GM12878 (cell line): ENCODE measurements at places on chromosomes 4 and X. TPM values are rescaled to one million over a fixed set of nuclear protein-coding genes. Genes with fewer than 3 reads are reported as not detected.

Gene MUC7
- polyA plus RNA-seq, result not detected in 2 replicates

Gene DCAF12L2
- not detected in 2 replicates for polyA plus RNA-seq

Gene GABRE
- not detected in 2 replicates for polyA plus RNA-seq

Gene PI4K2B
- polyA plus RNA-seq, result 47.6 and 50.0 TPM in 2 replicates

Gene ZFP92
- not detected in 2 replicates for polyA plus RNA-seq

Gene ADH1C
- 0.23 TPM in 1 of 2 replicates, not detected in the other for polyA plus RNA-seq

Gene STS
- 1.6 and 3.4 TPM in 2 replicates for polyA plus RNA-seq

Gene CFP
- polyA plus RNA-seq, result 2.9 and 3.4 TPM in 2 replicates

Gene IL9R
- 4.1 and 4.7 TPM in 2 replicates for polyA plus RNA-seq

Gene MRPS18C
- polyA plus RNA-seq, result 256 and 271 TPM in 2 replicates

Gene TCEAL8
- polyA plus RNA-seq, result 57.7 and 62.3 TPM in 2 replicates

Gene PLXNB3
- polyA plus RNA-seq, result 0.06 and 0.25 TPM in 2 replicates

- DNase-seq, result no peak
Observed at GRCh38 chr4:92091335-92091734, 212.4 kb upstream of the GRID2 start.

DNA sequence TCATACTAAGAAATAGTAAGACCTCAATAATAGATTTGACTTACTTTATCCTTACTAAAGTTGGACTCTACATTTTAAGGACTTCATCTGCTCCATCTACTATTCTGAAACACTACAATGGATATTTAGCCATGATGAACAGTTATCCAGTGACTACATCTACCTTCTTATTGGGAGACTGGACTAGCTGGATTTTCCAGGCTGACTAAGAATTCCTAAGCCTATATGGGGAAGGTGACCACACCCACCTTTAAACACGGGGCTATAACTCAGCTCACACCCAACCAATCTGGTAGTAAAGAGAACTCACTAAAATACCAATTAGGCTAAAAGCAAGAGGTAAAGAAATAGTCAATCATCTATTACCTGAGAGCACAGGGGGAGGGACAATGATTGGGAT is 1438.4 kb downstream of the TECRL start:
- no peak for DNase-seq

DNA sequence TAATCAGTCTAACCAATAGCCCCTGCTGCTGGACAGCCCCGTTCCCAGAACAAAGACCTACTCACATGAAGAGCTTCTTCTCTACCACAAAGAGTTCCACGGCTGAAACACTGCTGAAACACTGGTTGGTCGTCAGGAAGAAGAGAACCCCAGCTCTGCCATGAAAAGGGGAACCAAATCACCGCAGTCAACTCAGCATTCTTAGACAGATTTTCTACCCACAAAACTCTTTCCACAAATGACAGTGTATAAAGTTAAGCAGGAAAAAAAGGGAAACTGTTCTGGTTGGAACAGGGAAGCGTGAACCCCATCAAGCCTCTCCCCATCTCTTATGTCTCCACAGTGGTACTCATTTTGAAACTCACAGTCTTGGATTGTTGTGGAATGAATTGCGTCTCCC is 57.3 kb downstream of the ABCG2 start:
- peak; percentile 4 for DNase-seq

DNA sequence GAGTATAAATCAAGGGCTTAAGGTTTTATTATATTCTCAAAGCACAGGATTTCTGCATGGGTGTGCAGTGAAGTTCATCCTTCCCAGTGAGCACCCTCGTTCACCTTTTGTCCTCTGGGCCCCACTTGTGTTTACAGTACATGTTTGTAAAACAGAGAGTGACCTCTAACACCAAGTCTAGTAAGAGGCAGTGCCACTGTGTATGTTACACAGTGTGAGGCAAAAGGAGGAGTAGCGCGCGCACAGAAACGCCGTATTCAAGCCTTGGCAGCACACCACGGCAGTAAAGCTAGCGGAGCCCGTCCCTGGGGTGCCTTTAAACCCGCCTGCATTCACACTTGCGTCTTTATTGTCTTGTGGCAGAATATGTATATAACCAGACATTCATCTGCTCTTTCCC is 51.9 kb downstream of the CCNI start:
- DNase-seq, result no peak

GRCh38 chr4:138656990-138657389 is 358.6 kb upstream of the NOCT start:
- DNase-seq, result no peak

DNA sequence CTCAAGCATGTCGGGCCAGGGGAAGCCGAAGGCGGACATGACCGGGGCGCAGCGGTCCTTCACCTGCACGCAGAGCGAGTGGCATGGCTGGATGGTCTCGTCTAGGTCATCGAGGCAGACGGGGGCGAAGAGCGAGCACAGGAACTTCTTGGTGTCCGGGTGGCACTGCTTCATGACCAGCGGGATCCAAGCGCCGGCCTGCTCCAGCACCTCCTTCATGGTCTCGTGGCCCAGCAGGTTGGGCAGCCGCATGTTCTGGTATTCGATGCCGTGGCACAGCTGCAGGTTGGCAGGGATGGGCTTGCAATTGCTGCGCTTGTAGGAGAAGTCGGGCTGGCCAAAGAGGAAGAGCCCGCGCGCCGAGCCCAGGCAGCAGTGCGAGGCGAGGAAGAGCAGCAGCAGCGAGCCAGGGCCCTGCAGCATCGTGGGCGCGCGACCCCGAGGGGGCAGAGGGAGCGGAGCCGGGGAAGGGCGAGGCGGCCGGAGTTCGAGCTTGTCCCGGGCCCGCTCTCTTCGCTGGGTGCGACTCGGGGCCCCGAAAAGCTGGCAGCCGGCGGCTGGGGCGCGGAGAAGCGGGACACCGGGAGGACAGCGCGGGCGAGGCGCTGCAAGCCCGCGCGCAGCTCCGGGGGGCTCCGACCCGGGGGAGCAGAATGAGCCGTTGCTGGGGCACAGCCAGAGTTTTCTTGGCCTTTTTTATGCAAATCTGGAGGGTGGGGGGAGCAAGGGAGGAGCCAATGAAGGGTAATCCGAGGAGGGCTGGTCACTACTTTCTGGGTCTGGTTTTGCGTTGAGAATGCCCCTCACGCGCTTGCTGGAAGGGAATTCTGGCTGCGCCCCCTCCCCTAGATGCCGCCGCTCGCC is at the start of gene SFRP2:
SFRP2 (minus strand) TSS at position 671 of the 864 bp plus-strand sequence; CDS start at position 423, 248 bp downstream.
- DNase-seq, result no peak

GRCh38 chr4:24514808-24515207 is 69.5 kb downstream of the DHX15 start:
- DNase-seq, result no peak

- DNase-seq, result no peak
Observed at GRCh38 chr4:127448986-127449385, 183.8 kb upstream of the INTU start.

GRCh38 chrX:154698630-154699248 is 45.4 kb upstream of the CTAG2 start:
- DNase-seq, result no peak

- DNase-seq, result no peak
Observed at GRCh38 chr4:45897946-45898585, 225.8 kb downstream of the GABRG1 start.

DNA sequence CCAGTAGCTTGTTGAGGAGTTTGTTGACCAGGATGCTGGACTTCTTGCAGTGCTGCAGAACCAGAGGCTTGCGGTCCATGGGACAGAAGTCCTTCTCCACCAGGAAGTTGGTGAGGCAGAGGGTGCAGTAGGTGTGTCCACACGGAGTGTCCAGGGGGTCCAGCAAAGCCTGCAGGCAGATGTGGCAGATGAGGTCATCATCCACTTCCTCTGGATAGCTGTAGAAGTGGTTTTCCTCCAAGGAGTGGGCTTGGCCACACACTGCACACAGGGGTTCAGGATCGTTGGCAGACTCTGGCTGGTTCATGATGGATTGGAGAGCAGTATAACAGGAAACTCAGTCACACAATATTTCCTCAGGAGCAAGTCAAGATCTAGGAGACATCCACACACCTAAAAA is 17.6 kb downstream of the LNX1 start:
- DNase-seq, result no peak

DNA sequence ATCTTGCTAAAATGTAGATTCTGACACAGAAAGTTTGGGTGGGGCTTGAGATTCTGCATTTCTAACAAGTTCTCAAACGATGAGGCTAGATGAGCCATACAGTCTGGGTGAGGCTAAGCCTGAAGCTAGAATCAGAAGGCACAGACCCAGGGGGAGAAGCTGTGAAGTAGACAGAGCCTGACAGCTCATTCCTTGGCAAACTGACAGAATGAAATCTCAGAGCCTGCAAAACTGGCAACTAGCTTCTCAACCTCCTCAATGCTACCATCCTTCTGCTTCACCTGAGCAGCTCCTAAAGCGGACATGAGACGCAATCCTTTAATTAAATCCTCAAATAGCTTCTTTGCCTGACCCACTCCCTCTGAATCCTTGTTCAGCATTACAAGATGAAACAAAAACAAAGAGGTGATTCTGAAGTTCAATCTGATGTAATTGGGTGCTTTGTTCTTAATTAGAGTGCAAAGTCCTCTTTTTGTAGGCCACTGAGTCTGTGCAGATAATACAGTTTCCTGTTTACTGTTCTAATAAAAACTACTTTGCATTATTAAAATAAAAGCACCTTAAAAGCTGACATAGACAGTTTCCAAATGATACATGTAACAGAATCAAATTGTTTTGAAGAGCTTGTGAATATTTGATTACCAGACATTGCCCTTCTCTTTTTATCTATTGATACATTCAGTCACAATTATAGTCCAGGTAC is 71.0 kb upstream of the BMP2K start:
- no peak for DNase-seq

- no peak for DNase-seq
Observed at GRCh38 chrX:132505116-132505515, 16.3 kb upstream of the MBNL3 start.

DNA sequence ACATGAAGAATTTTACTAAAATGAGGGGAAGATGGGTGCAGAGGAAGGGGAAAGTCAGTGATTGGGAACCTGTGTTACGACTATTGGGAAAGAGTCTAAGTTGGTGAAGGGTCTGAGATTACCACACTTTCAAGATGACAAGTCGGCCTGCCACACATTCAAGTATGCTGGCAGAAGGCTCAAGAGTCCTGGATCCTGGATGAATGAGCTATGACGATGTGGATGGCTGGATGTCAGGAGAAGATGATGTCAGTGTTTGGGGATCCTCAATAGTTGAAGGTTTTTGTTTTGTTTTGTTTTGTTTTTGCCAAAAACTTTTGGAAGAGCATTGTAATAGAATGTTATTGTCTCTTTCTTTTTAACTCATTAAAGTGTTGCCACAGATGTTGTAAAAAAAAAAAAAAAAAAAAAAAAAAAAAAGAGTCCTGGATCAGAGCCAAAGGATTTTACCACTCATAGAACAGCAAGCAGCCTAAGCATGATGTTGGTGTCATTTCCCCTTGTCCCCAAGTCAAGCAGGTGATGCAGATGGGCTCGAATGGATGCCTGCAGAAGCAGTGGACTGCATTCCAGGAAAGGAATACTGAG is 120.6 kb downstream of the REELD1 start:
- DNase-seq, result no peak

GRCh38 chr4:86685401-86685800 is 91.3 kb downstream of the PTPN13 start:
- DNase-seq, result no peak

GRCh38 chrX:110924871-110925270 is 129.3 kb upstream of the CHRDL1 start:
- no peak for DNase-seq

DNA sequence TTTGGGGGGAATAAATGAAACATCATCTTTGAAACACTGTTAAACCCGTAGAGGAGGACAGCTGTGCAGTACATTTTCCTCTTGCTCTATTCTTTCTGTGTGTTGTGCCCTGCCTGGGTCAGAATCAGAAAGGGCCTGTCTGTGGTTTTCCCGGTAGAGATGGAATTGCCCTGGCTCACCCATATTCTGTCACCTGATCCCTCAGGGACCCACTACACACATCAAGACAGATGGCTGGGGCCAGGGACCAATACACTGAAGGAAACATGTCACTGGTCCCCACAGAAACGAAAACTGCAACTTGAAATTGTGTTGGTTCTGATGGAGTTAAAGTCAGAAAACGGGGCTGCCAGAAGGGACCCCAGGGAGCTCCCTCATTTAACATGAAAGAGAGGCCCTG is 114.9 kb downstream of the ZNF827 start:
- DNase-seq, result no peak

DNA sequence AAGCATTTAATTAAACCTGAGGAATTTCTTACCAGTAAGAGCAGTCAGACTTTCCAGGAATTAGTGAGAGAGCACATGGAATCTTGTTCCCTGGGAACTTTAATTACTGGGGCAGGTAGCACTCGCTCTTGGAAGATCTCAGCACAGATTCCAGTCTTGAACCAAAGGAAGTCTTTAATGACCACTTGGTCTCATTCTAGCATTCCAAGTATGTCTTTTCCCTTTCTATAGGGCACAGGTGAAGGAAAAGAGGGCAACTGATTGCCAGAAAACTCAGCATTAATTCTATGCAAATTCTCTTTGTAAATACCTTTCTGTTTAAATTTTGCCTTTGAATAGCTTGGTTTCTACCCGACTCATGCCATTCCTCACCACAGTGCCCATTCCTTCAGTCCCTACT is 236.6 kb downstream of the LDB2 start:
- DNase-seq, result no peak

- no peak for DNase-seq
Observed at GRCh38 chr4:25050370-25051078, 19.8 kb upstream of the LGI2 start.

- DNase-seq, result no peak
Observed at GRCh38 chr4:780716-781492, 45.0 kb downstream of the CPLX1 start.
